ENCODE measurements at places on chromosomes 7 and 10.

DNA sequence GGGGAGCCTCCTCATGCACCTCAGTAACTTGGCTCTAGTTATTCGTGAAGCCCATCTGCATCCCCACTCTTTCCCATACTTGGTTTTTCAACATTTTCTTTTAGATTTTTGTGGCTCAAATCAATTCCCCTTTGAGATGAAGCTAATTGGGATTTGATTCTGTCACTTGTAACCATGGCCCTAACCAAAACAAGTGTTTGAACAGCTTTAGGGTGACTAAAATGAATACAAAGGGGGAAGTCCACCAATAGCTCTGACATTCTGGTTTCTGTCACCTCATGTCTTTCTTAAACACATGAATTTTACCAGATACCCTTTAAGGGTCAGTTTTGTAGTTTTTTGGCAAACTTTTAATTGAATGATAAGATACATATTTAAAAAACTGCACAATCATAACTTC is 87.0 kb downstream of the PCGF5 start:
- no peak for DNase-seq

GRCh38 chr10:13633689-13634088 is 46.9 kb downstream of the PRPF18 start:
- DNase-seq: no peak

DNA sequence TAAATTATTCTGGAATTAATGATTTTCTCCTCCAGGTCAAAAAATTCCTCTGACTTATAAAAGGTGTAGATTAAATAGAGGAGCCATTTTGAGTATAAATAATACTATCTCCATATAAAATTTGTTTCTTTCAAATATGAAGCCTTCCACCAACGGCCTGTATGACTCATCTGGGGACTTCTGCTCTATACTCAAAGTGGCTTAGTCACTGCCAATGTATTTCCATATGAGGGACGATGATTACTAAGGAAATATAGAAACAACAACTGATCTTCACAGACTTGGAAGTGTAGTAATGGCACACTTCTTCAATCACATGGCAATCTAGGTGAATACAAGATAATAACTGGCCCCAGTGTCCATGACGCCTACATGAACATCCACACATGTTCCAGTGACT is 335.6 kb upstream of the HGF start:
- DNase-seq: no peak

DNA sequence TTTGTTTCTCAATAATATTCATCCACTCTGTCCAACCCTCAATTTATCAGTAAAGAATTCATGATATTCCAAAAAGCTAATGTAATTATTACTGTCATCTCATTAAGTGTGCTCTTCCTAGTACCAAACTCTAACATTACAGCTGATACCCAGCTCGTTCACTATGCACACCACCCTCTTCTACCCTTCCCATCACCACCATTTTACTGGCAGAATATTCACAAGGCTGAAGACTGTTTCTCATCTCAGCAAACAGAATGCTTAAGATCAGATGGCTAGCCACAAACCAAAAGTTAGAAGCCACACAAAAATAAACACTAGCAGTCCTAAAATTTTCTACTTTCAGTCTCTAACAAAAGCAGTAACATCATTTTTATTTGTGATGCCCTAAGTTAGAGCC is 121.5 kb downstream of the SRPK2 start:
- no peak for DNase-seq

DNA sequence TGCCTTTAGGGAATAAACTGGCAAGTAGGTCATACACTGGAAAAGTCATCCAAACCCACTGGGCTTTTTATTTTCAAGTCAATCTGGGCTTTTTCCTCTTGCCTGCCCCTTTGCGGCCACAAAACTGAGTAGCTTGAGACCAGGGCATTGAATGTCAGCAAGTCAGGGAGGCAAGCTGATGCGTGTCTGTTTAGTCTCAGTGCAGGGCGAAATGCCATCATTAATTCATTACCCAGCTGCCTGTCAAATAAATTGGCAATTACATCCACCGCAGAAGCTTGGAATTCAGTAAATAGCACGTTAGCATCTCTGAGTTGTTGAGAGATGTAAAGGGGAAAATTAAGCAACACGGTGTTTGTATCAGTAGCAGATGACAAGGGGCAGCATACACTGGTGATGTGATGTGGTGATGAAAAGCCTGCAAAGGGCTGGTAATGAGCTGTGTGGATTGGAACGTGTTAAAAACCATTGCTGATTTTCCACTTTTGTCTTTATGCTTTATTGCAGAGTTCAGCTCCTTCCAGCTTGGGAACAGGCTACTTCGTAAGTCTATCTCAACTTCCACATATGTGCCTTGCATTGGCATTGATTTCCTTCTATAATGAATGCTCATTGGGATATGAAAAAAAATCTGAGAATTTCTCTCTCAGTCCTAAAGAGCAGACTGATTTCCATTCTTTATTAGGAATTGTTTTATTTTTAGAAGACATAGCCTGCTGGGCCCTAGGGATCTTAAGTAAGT is 535.9 kb downstream of the AUTS2 start:
- DNase-seq: no peak

DNA sequence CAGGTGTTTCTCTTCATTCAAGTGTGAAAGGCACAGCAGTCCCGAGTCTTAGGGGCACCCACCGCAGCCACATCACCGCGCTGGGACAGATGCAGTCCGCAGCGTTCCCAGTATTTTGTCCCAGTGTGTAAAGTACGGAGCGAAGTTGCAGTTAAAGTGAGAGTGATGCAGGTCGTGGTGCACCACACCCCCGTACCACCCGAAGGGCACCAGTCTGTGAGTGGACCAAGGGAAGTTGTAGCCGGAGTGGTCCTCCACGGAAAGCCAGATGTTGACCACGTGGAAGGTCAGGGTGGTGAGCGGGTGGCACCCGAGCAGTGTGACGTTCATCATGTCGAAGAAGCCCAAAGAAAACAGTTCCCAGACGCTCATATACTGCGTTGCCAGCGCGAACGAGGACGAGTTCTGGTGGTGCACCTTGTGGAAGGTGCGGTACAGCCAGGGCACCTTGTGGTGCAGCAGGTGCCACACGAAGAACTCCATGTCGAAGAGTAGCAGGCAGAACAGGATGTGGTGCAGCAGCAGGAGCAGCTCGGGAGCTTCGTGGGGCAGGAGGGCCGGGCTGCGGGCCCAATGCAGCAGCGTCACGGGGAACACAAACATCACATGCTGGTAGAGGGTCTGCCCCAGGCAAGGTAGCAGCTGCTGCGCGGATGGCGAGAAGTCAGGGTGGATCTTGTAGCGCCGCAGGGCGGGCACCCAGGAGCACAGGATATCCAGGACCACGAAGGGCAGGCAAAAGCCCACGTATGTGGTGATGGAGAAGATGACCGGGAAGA is 526 bp downstream of the CH25H start:
- no peak for DNase-seq

DNA sequence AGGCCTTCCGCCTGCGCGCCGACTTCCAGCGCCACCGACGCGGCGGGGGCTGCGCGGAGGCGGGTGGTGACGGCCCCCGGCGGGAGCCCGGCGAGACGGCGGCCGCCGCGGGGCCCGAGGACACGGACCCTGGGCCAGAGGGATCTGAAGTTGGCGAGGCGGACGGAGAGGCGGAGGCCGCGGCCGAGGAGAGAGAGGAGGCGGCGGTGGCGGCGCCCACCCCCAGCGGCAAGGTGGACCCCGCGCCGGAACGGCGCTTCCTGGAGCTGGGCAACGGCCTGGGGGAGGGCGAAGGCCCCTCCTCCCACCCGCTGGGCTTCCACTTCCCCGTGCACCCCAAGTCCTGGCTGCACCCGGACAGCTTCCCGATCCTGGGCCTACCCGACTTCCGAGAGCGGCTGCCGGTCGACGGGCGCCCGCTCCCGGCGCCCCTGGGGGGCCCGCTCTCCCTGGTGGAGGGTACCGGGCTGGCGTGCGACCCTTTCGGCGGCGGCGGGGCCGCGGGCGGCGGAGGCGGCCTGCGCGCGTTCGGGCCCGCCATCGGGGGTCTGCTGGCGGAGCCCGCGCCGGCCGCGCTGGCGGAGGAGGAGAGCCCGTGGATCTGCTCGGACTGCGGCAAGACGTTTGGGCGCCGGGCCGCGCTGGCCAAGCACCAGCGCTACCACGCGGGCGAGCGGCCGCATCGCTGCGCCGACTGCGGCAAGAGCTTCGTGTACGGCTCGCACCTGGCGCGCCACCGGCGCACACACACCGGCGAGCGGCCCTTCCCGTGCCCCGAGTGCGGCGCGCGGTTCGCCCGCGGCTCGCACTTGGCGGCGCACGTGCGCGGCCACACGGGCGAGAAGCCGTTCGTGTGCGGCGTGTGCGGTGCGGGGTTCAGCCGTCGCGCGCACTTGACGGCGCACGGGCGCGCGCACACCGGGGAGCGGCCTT is 16.2 kb downstream of the ZNF316 start:
- DNase-seq: no peak

DNA sequence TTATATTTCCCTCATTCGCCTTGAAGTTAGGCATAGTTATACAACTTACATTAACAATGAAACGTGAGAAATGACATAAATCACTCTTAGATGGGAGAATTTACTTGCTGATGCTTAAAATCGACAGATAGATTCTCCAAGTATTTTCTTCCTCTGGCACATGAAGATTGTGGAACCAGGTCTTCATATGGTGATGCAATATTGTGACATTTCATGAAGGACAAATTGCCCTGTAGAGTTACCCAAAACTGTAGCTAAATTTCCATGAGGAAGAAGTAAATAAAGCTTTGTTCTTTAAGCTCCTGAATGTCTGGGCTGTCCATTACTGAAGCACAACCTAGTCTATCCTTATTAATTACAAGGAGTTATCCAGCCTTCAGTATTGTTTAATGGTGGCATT is 353.1 kb downstream of the THSD7A start:
- no peak for DNase-seq

DNA sequence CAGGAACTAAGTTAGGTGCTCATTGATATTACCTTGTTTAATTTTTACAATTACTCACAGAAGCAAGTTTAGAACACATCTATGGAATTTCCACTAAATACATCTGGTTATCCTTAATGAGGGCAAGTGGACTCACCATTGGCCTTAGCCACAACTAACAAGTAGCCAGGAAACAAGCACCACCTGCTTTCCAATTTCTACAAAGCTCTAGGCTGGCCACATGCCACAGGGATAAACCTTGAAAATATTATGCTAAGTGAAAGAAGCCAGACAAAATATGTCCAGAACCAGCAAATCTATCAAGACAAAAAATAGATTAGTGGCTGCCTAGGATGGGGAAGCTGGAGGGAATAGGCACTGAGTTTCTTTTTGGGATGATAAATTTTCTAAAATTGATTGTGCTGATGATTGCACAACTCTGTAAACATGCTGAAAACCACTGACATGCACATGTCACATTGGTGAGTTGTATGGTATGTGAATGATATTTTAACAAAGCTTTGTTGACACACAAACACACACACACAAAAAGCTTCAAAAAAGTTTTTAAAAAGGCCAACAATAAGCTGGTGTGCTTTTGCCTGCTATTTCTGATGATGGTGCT is 179.4 kb downstream of the CPEB3 start:
- DNase-seq: no peak

GRCh38 chr7:118104812-118105441 is 79.0 kb upstream of the LSM8 start:
- no peak for DNase-seq

GRCh38 chr10:15069230-15069629 is 19.3 kb downstream of the ACBD7 start:
- no peak for DNase-seq

All from caudate nucleus (tissue), 63 donors.